ENCODE measurements at places on chromosomes 3 and 15. TPM values are rescaled to one million over a fixed set of nuclear protein-coding genes. Genes with fewer than 3 reads are reported as not detected.

- no peak overlapping the region for H3K4me3 ChIP-seq
- no peak overlapping the region for H3K27ac ChIP-seq
- H3K4me1 ChIP-seq = no peaks in the 10 kb centered on the region
- peaks cover 3% of the 10 kb centered on the region for H3K27me3 ChIP-seq
- H3K36me3 ChIP-seq = no peaks in the 10 kb centered on the region
- no peak for DNase-seq
Measured at GRCh38 chr3:39671600-39671999, 137.8 kb upstream of the MYRIP start.

- H3K4me1 ChIP-seq = no peaks in the 10 kb centered on the region
- H3K36me3 ChIP-seq = no peaks in the 10 kb centered on the region
- no peak overlapping the region for H3K27ac ChIP-seq
- no peaks in the 10 kb centered on the region for H3K27me3 ChIP-seq
- H3K4me3 ChIP-seq = no peak overlapping the region
- DNase-seq = no peak
Measured at GRCh38 chr3:127044996-127045395, 62.1 kb downstream of the PLXNA1 start.

- no peaks in the 10 kb centered on the region for H3K27me3 ChIP-seq
- no peaks in the 10 kb centered on the region for H3K36me3 ChIP-seq
- H3K4me3 ChIP-seq = no peak overlapping the region
- no peak overlapping the region for H3K27ac ChIP-seq
- no peak for DNase-seq
Measured at GRCh38 chr3:109213321-109213720, 76.8 kb downstream of the C3orf85 start.

DNA sequence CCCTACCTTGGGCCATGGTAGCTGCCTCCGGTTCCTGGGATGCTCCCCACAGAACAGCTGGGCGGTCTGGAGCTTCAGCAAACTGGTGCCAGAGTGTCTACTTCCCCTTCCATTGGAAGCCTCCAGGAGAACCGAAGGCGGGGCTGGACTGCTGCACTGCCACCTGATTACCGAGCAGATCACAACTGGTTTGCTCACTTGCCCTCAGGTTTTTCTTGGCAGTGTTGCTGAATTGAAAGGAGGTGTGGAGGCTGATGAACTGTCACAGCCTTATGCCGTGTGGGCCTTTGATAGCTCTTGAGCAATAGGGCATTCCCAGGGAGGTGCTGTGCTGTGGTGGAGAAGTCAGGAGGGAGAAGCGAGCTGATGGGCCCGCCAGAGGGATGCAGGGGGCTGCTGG, at the start of gene TGM5:
Gene TGM5, minus strand, starts transcription at position 95 of the 400 bp plus-strand sequence. Its CDS starts 79 bp downstream, at position 16.
- no peak within 1 kb of the TSS for H3K27ac ChIP-seq
- H3K27me3 ChIP-seq = no peaks in the 10 kb centered on the region
- H3K36me3 ChIP-seq = no peaks in the 10 kb centered on the region

- no peak overlapping the region for H3K4me3 ChIP-seq
- no peaks in the 10 kb centered on the region for H3K36me3 ChIP-seq
- no peaks in the 10 kb centered on the region for H3K27me3 ChIP-seq
- peak; percentile 50 for DNase-seq
Measured at GRCh38 chr3:59212128-59212779, 162.4 kb upstream of the CFAP20DC start.

DNA sequence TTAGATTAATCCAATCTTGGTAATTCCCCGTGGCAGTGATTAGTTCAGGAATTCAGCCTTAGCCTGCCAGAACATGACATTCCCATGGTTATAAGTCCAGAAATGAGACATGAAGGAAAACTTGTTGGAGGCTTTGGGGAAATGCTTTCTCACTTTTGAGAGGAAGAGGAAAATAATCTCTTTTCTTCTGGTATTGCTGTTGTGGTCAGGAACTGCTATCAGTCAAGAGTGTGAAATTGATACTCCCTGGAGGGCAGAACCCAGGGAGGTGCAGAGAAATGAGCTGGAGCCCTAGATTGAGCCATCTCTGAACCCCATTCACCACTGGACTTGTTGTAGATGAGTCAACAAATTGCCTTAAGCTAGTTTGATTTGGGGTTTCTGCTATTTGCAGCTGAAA, 38.6 kb upstream of the APH1B start:
- no peak for DNase-seq
- H3K36me3 ChIP-seq = no peaks in the 10 kb centered on the region
- H3K4me3 ChIP-seq = no peak overlapping the region
- peaks cover 27% of the 10 kb centered on the region for H3K4me1 ChIP-seq
- H3K27me3 ChIP-seq = no peaks in the 10 kb centered on the region

GRCh38 chr15:57607570-57608000, 15.9 kb downstream of the MYZAP start:
- no peaks in the 10 kb centered on the region for H3K27me3 ChIP-seq
- no peaks in the 10 kb centered on the region for H3K4me1 ChIP-seq
- H3K27ac ChIP-seq = no peak overlapping the region
- DNase-seq = no peak
- H3K36me3 ChIP-seq = no peaks in the 10 kb centered on the region
- H3K4me3 ChIP-seq = no peak overlapping the region

- no peak overlapping the region for H3K4me3 ChIP-seq
- H3K4me1 ChIP-seq = no peaks in the 10 kb centered on the region
- H3K27ac ChIP-seq = no peak overlapping the region
- H3K27me3 ChIP-seq = no peaks in the 10 kb centered on the region
- no peak for DNase-seq
Measured at GRCh38 chr3:10804183-10804648, 11.8 kb upstream of the SLC6A11 start.

GRCh38 chr3:150623945-150624344, 20.8 kb downstream of the SELENOT start:
- H3K36me3 ChIP-seq = peaks cover 8% of the 10 kb centered on the region
- H3K27ac ChIP-seq = no peak overlapping the region
- H3K4me3 ChIP-seq = no peak overlapping the region
- no peaks in the 10 kb centered on the region for H3K4me1 ChIP-seq
- H3K27me3 ChIP-seq = no peaks in the 10 kb centered on the region
- no peak for DNase-seq

Gene CYP1A1
- total RNA-seq = not detected

DNA sequence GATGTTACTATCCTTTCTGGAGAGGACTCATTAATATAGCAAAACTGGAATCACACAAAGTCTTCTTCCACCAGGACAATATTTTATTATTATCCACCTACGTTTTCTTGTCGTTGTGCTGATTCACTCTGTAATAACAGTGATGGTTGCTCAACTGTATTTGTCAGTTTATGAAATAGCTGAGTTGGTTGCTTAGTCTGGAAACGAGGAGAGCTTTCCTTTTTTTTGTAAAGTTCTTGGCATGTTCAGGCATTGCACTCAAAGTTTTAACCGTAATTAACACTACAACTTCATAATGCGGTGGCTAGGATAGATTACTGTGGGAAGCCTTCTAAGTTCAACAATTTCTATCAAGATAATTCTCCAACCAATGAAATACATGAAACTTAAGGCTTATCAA, 131.2 kb downstream of the RAP2B start:
- no peaks in the 10 kb centered on the region for H3K36me3 ChIP-seq
- H3K27me3 ChIP-seq = no peaks in the 10 kb centered on the region
- H3K4me3 ChIP-seq = no peak overlapping the region
- no peaks in the 10 kb centered on the region for H3K4me1 ChIP-seq
- H3K27ac ChIP-seq = no peak overlapping the region
- no peak for DNase-seq

Gene CHRNA7
- total RNA-seq = not detected

Gene DLG1
- 114 TPM for total RNA-seq

All from B cell (primary cell).